LoVo (cell line): ENCODE measurements at places on chromosomes 4 and X.

DNA sequence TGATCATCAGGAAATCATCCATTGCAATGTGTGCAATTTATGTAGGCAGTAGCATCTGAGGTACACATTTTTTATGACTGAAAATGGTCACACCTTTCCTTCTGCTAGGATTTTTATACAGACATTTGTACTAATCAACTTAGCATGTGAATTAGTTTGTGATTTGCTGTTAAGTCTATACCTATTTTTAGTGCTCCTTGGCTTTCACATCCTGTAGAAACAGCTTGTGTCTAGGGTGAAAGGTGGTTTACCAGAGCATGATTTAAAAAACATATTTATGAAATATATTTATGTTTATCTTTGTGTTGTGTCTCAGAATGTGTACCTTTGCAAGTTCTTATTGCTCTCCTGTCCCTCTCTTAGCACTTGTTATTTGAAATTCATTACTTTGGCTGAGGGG lies 916.0 kb downstream of the TECRL start:
- DNase-seq = no peak

DNA sequence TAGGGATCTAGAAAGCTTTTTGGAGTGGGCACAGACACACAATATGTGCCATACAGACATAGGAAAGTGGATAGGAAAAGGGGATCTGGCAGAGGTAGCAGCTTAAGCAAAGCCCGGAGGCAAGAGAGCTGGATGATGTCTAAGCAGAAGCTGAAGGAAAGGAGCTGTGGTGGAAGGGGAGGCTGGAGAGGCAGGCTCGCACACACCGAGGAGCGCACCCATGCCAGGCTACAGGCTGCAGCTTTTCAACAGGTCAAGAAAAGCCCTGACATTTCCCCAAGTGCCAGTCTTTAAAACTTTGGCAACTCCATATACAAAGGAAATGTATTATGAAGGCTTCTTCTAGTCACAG lies 67.4 kb downstream of the SOWAHB start:
- no peak for DNase-seq

- DNase-seq = no peak
These were observed 43.6 kb downstream of the ADGRG4 start for GRCh38 chrX:136344320-136344719.

DNA sequence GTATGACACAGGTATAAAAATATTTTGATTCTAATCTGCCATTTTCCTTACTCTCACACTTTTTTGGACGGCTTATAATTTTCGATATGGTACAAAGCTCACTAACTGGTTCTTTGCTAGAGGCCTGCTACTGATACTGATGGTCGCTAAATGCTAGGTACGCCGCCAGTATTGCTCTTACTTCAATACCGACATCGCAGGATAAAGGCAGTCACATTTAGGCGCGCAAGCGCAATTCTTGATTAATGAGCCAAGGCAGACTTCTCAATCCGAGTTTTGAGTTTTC lies 557 bp upstream of the USP38 start:
- DNase-seq = no peak

DNA sequence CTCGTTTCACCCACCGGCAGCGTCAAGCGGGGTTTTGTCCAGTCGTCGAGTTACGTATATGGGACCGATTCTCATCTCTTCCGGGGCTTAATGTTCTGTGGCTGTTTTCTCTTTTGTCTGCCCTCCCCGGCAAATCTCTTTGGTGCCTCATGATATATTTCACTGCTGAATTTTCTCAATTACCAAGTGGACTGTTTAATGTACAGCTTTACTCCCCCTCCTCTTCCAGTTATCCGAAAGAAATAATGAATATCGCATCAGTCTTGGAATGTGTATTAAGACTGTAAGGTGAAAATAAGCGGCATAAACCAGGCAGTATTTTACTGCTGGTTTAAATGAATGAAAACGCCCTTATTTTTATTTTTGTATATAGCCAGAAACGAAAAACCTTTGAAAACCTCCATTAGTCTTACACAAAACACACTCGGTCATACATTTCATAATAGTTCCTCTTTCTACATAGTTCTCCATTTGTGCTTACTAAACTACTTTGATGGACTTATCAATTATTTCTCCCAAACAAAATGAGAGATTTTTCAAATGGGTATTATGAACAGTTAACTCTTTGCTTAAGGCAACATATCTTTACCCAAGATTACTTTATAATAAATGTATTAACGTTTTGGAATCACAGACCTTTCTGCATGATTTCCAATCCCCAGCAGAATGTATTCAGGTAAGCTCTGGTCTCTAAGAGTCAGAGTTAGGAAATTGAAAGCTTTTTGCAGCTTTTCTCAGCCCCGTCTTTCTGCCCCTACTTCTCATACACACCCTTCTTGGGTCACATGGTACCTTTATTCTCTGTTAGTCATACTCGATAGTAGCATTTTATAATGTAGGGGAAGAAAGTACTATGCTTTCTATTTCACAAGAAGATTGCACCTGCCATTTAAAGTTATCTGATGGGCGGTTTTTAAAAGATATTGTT lies 979 bp downstream of the RP2 start:
- peak; percentile 41 for DNase-seq

DNA sequence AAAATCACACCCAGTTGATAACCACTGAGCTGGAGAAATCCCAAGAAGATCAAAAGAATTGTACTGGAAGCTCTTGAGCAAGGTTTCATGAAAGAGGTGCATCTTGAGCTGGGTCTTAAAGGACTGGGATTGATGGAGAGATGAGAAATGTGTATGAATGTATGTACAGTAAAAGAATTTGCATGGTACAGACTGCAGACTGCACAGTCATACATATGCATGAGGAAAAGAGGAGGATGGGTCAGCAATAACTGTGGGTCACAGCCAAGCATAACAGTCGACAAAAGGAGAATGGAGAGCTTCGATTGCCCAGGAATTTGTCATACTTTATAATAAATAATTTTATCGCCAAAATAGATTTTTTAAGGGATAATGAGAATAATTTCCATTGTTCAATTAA lies 4.8 kb upstream of the RELL1 start:
- DNase-seq = no peak

DNA sequence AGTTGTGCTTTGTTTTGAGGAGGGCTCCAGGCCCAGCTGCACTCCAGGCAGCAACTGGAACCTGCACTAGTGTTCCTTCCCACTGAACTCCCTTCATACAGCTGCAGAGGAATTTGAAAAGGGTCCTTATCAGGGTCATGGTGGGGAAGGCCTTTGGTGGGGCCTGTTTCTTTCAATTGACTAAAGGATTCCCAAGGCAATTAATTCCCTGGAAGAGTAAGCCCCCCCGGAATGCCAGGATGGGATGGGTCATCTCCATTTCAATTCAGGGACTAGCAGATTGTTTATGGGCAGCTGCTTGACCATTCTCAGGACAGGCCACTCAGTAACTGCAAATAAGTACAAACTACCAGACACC lies 45.3 kb downstream of the TSC22D3 start:
- no peak for DNase-seq

GRCh38 chr4:1183985-1184773 lies 11.8 kb upstream of the SPON2 start:
- DNase-seq = no peak

DNA sequence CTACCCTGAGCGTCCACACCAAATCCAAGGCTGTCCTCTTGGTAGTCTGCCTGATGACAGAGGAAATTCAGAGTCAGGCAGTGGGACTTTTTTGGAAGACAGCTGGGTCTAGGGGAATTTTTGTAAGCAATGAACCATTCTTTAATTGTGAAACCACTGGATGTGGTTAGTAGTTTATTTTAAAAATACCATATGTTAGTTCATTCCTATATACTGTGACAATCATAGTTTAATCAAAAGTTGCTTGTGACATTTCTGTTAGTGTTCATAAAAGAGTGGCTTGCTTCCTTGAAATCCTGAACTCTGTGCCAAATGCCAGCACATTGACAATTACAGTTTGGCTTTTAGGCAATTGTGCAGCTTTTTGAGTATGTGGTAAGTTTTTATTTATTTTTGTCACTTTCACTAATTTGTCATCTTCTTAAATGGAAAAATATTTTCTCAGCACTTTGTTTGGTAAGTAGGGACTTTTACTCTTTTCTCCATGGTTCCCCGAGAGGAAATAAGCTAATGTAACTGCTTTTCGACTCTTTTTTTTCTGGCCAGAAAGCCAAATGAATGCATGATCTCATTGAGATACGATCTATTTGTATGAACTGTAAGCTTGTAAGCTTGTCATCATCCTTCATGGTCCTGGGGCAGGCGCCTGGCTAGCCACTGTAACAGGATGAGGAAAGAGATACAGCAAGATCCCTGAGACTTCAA lies 72.6 kb upstream of the SLC4A4 start:
- DNase-seq = no peak

GRCh38 chr4:7353046-7353790 lies 81.5 kb downstream of the PSAPL1 start:
- no peak for DNase-seq

DNA sequence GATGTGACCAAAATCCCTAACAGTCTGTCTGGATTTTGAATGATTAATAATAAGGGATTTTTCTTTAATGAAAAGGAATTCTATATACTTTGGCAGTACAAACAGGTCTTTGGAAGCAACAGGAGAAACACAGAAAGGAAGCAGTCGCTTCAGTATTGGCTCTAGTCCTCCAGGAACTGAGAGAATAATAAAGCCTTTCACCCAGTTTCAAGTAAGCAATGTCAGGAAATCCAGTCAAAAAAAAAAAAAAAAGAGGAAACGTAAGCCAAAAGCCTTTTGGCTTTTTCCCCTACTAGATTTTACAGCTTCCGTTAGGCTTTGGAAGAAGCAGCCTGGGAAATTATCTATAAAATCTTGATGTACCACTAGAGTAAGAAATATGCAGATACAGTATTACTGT lies 61.7 kb upstream of the HDAC8 start:
- DNase-seq = no peak

- DNase-seq = no peak
These were observed 3.1 kb downstream of the CXCL2 start for GRCh38 chr4:74095886-74096264.

GRCh38 chr4:10081218-10081606 lies 35.4 kb downstream of the WDR1 start:
- no peak for DNase-seq

- no peak for DNase-seq
These were observed 345.4 kb downstream of the ADAM29 start for GRCh38 chr4:175263537-175263936.

- no peak for DNase-seq
These were observed 61.3 kb upstream of the TXK start for GRCh38 chr4:48195374-48195773.

GRCh38 chr4:145285928-145286327 lies 105.5 kb upstream of the OTUD4 start:
- DNase-seq = no peak

DNA sequence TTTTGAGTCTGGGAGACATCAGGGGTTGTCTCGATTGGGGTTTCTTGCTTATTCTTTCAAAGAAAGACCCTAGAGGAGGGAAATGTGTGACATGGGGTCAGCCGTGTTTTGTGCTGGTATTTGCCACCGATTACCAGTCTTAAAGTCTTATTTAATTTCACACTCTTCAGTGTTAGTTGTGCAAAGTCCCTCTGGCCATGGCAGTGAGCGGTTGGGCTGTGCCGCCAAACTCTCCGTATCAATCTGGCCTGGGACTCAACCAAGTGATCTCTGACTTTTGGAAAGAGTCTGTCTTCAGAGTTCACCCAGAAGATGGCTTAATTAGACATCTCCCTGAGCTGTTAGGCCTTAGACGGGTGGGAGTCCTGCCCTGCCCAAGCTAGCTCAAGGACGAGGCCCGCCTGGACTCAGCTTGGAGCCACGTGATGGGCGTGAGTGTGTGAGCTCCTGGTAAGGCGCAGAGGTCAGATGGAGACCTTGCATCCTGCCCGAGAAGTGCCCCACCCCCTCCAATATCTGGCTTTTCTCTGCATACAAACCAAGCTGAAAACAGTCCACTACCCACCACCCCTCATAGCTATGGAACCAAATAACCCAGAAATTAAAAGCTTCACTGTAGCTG lies 3.8 kb upstream of the PITX2 start:
- no peak for DNase-seq

- peak; percentile 89 for DNase-seq
These were observed 42.8 kb upstream of the KLF3 start for GRCh38 chr4:38621028-38621684.

DNA sequence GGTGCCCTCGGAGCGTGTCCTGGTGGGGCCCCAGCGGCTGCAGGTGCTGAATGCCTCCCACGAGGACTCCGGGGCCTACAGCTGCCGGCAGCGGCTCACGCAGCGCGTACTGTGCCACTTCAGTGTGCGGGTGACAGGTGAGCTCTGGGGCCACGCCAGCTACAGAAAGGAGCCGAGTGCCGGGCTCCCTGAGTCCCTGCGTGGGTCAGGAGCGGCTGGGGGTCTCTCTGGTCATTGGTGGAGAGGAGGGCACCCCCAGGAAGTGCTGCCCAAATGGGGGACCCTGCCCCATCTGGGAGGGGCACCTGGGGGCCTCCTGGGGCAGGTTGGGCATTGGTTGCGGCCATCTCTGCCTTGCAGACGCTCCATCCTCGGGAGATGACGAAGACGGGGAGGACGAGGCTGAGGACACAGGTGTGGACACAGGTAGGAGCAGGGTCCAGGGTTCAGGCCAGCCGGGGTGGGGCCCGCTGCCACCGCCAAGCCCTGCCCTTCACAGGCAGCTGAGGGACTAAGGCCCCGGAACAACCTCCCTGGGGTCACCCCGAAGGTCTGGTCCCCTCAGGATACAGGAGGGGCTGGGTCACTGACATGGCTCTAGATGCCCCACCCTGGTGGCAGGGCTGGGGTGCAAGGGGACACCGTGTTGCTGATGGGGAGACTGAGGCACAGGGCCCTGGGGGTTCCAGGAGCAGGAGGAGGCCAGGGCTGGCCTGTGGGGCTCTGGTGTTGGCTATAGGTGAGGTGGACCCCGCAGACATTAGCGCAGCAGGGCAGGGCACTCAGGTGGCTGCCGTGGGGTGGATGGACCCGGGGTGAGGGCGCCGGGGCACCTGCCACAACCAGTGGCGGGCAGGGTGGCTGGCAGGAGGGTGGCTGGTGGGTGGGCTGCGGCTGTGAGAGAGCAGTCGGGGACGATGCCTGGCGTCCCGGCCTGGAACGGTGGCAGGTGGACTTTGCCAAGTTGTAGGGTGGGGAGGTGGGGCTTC lies 6.6 kb downstream of the FGFR3 start:
- DNase-seq = no peak

DNA sequence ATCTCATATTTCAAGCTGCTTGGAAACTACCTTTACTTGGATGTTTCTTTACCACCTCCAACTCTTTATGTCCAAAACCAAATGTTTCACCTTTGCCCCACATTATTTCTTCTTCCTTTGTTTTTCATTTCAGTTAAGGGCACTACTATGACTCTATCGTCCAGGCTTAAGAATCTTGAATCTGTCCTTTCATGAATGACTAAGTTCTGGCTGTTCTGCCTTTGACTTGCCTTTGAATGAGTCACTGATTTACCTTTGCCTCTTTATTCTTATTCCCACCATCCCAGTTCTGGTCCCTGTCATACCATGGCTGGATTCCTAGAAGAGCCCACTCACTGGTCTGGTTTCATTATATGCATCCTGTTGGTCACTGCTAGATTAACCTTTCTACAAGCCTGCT lies 30.6 kb upstream of the PLAC1 start:
- DNase-seq = no peak
